ENCODE measurements at places on chromosomes 4 and X.

DNA sequence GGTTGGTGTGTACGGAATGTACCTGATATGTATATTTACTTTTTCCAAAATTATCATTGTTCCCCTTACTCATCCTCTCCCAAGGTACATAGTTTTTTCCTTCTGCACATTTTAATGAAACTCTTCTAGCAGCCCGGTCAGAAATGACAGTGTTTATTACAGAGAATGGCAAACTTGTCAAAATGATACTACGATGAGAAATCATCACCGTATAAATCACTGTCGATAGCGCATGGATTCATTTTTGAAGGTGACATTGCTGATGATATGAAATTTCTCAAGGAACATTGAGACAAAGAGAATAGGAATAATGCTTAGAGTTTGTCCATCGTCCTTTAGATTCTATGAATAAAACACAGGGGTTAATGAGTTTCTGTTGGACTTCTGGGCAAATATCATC is 30.6 kb downstream of the FAM114A1 start:
- no peak for DNase-seq

DNA sequence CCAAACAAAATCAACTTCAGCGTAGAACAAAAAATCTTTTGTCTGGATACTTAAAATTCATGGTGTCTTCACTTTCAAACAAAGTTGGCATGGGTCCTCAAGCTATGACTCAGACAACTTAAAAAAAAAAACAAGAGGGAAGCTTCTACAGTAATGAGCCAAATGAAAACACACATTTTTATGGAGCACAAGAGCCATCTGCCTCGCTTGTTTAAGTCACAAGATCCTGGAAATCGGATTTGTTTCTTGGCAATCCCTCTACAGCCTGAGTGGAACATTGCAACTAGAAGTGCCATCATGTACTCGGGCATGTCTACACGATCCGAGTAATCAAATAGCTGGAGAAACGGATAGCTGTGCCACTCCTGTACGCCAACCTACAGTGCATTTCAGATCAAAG is 22.6 kb downstream of the LAMP2 start:
- DNase-seq = no peak

DNA sequence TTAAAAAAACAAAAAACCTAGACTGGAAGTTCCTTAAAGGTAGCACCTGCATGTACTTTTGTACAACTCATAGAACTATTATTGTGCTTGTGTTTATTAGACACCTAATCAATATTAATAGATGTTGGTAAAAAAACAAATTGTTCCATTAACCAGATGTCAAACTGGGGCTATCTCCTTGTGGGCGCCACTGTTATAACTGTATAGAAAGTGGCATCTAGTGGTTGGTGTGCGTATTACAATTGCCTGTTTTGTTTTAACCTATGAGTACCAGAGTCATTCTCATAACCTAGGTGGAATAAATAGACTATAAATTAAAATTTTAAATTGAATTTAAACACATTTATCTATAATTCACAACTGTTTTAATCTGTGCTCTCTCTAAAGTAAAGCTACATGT is 97.4 kb downstream of the COL4A5 start:
- DNase-seq = no peak

DNA sequence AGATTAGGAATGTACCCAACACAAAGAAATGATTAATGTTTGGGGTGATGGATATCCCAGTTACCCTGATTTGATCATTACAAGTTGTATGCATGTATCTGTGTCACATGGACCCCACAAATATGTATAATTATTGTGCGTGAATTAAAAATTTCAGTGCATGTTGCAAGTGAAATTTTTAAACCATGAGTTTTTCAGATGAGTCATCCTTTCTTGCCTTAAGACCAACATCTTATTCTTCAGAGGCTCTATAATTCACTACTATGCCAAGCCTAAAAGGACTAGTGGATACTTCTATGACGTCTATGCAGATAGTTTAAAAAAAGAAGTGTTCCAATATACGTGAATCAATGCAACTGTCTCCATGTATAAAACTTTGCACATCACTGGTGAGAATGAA is 113.0 kb upstream of the SH3RF1 start:
- DNase-seq = no peak

GRCh38 chrX:18354369-18355223 is at the start of gene SCML2:
Gene SCML2, minus strand, starts transcription at chrX:18354688. Its CDS starts 20,617 bp downstream, at chrX:18334071.
- DNase-seq = no peak

GRCh38 chr4:153553155-153553818 is 87.1 kb downstream of the TMEM131L start:
- DNase-seq = no peak
